Aorta (tissue), 5 donors: ENCODE measurements at places on chromosomes 12 and 14.
A peak's percentile ranks its signal among the peaks of the same experiment; 100 is the strongest.

DNA sequence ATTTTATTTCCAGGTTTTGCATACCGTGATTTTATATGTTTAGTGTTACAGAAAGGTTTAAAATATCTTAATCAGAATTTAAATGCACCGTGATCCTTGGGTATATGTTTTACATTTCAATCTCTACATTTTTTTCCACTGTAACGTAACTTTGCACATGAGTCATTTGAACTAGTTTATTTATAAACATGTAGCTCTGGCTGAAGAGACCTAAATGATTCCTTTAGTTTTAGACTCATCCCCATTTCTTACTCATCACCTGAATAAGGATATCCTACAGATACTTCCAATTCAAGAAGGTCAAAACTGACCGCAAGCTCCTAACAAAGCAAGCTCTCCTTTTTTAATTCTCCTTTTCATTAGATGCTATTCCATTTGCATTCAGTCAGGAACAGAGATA is 42.7 kb upstream of the SLC6A15 start:
- H3K36me3 ChIP-seq = no peaks in the 10 kb centered on the region
- H3K4me3 ChIP-seq = no peak overlapping the region
- H3K27me3 ChIP-seq = no peaks in the 10 kb centered on the region
- no peak overlapping the region for H3K27ac ChIP-seq
- H3K4me1 ChIP-seq = no peaks in the 10 kb centered on the region

GRCh38 chr14:35938770-35939169 is 112.6 kb downstream of the BRMS1L start:
- no peaks in the 10 kb centered on the region for H3K36me3 ChIP-seq
- H3K27ac ChIP-seq = no peak overlapping the region
- no peak for DNase-seq
- H3K4me1 ChIP-seq = no peaks in the 10 kb centered on the region
- no peak overlapping the region for H3K4me3 ChIP-seq

GRCh38 chr12:57006809-57007475 is 596 bp upstream of the ZBTB39 start:
- DNase-seq = no peak
- H3K27me3 ChIP-seq = no peaks in the 10 kb centered on the region
- H3K4me3 ChIP-seq = peak overlapping the region; percentile 83
- H3K27ac ChIP-seq = no peak overlapping the region

- H3K27me3 ChIP-seq = no peaks in the 10 kb centered on the region
- no peak overlapping the region for H3K4me3 ChIP-seq
- no peaks in the 10 kb centered on the region for H3K36me3 ChIP-seq
- no peak overlapping the region for H3K27ac ChIP-seq
Measured at GRCh38 chr12:121947981-121948380, 29.6 kb downstream of the CFAP251 start.

DNA sequence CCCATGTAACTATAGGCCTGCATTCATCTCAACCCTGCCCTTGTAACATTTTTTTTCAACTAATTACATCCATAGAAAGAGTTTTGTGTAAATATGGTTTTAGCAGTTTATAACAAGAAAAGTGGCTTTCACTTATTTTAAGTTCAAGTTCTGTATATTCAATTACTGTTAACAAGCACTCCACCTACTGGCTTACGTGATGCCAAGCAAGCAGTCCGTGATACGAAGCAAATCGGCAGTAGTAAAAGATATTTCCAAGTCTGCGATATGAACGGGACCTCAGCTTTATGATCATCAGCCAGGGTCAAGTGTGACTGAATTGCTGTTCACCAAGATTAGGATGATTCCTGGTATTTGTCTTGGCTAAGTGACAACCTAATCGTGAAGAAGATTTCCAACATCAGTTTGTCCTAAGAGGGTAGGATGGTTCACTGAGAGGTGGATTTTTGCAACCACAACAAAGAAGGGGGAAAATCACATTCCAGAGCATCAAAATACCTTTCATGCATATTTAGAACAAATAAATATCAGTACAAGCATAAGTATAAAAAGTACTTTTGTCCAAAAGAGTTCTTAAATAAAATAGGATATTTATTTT is 456.2 kb downstream of the FOXG1 start:
- no peak overlapping the region for H3K4me3 ChIP-seq
- H3K27ac ChIP-seq = no peak overlapping the region
- H3K4me1 ChIP-seq = no peaks in the 10 kb centered on the region
- no peaks in the 10 kb centered on the region for H3K36me3 ChIP-seq

- no peak for DNase-seq
- H3K27ac ChIP-seq = no peak overlapping the region
- no peaks in the 10 kb centered on the region for H3K36me3 ChIP-seq
- no peak overlapping the region for H3K4me3 ChIP-seq
- no peaks in the 10 kb centered on the region for H3K27me3 ChIP-seq
- peaks cover 6% of the 10 kb centered on the region for H3K4me1 ChIP-seq
Measured at GRCh38 chr14:93044556-93044955, 71.2 kb downstream of the ITPK1 start.

GRCh38 chr12:23927907-23928306 is 21.6 kb downstream of the SOX5 start:
- H3K27ac ChIP-seq = no peak overlapping the region
- no peak for DNase-seq
- H3K36me3 ChIP-seq = no peaks in the 10 kb centered on the region
- no peaks in the 10 kb centered on the region for H3K27me3 ChIP-seq

GRCh38 chr14:105853907-105854599 is 327.7 kb downstream of the TMEM121 start:
- no peak overlapping the region for H3K27ac ChIP-seq
- no peaks in the 10 kb centered on the region for H3K4me1 ChIP-seq
- H3K4me3 ChIP-seq = no peak overlapping the region
- H3K36me3 ChIP-seq = no peaks in the 10 kb centered on the region

DNA sequence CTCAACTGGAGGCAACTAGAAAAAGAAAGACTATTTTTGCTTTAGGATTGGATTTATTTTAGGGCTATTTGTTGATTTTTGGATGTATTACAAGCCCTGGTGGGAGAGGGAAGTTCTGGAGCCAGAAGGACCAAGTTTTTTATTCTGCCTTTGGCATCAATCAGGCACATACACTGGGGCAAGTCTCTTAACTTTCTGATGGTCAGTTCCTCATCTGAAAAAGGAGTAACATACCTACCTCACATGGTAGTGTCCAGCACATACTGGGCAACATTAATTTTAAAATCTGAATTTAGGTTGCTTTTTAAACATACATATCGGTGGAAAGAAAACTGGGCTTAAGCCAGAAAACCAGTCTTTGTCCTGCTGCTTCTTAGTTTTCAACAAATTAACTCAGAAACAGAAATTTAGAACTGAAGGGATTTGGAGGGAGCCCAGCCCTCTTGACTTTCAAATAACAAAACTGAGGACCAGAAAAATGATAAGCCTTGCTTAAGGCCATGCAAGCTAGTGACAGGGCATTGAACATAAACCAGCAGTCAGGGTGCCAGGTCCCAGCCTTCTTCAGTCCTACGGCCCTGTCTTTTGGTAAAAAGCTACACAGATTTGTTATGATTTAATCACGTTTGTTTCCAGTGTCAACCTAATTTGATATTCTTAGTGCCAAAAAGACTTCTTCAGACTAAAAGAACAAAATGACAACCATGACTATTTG is 90.2 kb upstream of the SLC38A2 start:
- H3K4me3 ChIP-seq = no peak overlapping the region
- H3K27ac ChIP-seq = peak overlapping the region; percentile 72
- H3K4me1 ChIP-seq = peaks cover 8% of the 10 kb centered on the region
- no peak for DNase-seq

GRCh38 chr14:77260631-77261030 is 10.4 kb downstream of the NGB start:
- no peak for DNase-seq
- no peaks in the 10 kb centered on the region for H3K27me3 ChIP-seq
- H3K4me1 ChIP-seq = no peaks in the 10 kb centered on the region
- H3K36me3 ChIP-seq = no peaks in the 10 kb centered on the region

GRCh38 chr14:102986810-102987579 is 64.5 kb downstream of the AMN start:
- H3K36me3 ChIP-seq = no peaks in the 10 kb centered on the region
- H3K4me1 ChIP-seq = no peaks in the 10 kb centered on the region
- H3K4me3 ChIP-seq = no peak overlapping the region
- H3K27ac ChIP-seq = no peak overlapping the region

- H3K27ac ChIP-seq = no peak overlapping the region
- no peaks in the 10 kb centered on the region for H3K27me3 ChIP-seq
- DNase-seq = no peak
- no peaks in the 10 kb centered on the region for H3K4me1 ChIP-seq
- no peak overlapping the region for H3K4me3 ChIP-seq
Measured at GRCh38 chr14:77071938-77072388, 26.1 kb upstream of the CIPC start.

- no peak overlapping the region for H3K4me3 ChIP-seq
- no peak overlapping the region for H3K27ac ChIP-seq
- no peaks in the 10 kb centered on the region for H3K27me3 ChIP-seq
- H3K36me3 ChIP-seq = no peaks in the 10 kb centered on the region
- peak; percentile 58 for DNase-seq
Measured at GRCh38 chr12:2215709-2216560, 163.1 kb downstream of the CACNA1C start.

- no peaks in the 10 kb centered on the region for H3K4me1 ChIP-seq
- H3K36me3 ChIP-seq = no peaks in the 10 kb centered on the region
- H3K27me3 ChIP-seq = no peaks in the 10 kb centered on the region
- H3K27ac ChIP-seq = peak overlapping the region; percentile 7
- no peak overlapping the region for H3K4me3 ChIP-seq
Measured at GRCh38 chr12:106058256-106059182, 80.2 kb downstream of the NUAK1 start.

- H3K4me3 ChIP-seq = no peak overlapping the region
- DNase-seq = no peak
- H3K36me3 ChIP-seq = no peaks in the 10 kb centered on the region
Measured at GRCh38 chr12:40701756-40702155, 9.5 kb downstream of the CNTN1 start.

DNA sequence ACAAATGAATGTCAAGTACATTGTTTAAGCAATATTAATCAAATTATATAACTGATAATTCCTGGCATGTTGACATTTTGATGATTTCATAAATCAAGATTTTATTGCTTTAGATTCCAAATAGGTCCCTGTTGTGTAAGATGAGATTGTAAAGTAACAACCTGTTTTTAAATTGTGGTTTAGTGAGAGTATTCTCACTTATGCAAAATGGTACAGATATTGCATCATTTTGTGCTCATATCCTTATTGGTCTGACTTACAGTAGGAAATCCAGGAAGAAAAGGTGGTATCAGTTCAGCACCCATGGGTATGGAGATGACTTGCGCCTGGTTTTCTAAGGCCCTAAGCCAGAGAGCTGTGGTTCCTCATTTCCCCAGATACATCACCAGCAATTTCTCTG is 165.5 kb downstream of the KIF21A start:
- H3K4me3 ChIP-seq = no peak overlapping the region
- no peak overlapping the region for H3K27ac ChIP-seq
- H3K36me3 ChIP-seq = no peaks in the 10 kb centered on the region
- no peak for DNase-seq
- no peaks in the 10 kb centered on the region for H3K27me3 ChIP-seq
- no peaks in the 10 kb centered on the region for H3K4me1 ChIP-seq

GRCh38 chr14:90450151-90450550 is 53.3 kb downstream of the CALM1 start:
- H3K4me3 ChIP-seq = no peak overlapping the region
- DNase-seq = no peak
- H3K4me1 ChIP-seq = no peaks in the 10 kb centered on the region
- H3K27ac ChIP-seq = no peak overlapping the region
- H3K36me3 ChIP-seq = no peaks in the 10 kb centered on the region
